ENCODE measurements at places on chromosomes 6 and 20.

DNA sequence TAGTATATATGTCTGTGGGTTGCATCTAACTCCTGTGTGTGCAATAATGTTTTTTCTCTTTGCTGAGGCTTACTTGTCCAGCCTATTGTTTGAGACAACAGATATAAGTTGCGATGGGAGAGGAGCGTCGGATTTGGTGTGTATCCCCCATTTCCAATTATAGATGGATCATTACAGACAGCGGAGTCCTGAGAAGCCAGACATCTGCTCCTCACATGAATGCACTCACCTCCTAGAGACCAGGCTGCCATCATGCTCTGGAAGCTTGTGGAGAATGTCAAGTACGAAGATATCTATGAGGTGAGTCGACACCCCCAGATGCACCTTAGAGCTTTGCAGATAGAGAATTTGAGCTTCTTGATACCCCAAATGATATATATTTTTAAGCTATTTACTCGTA is at the start of gene TFAP2B:
TFAP2B (plus strand) TSS at position 199 of the 400 bp plus-strand sequence; CDS start at position 220, 21 bp downstream.
- no peak for DNase-seq

GRCh38 chr20:6766433-6766832 is 1.1 kb upstream of the BMP2 start:
- no peak for DNase-seq

DNA sequence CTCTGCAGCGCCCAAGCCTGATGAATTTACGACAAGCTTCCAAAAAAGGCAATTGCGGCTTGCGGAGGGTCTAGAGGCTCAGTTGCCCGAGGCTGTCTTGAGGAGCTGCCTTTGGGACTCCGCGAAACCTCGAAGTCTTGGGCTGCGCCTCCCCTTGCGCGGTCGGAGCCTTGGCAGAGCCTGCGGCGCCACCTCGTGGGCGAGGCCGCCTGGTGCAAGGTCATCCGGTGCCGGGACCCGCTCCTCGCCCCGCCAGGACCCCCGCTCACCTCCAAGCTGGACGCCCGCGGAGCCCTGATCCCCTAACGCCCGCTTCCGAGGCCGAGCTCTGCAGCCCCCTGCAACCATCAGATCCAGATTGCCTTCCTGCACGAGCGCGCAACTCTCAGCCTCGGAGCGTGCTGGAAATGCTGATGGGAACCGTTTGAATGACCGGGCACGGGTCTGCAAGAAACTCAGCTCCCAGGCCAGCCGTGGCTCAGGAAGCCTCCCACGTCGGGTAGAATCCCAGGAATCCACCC is 14.9 kb upstream of the FAM210B start:
- no peak for DNase-seq

GRCh38 chr20:22841846-22842245 is 193.3 kb upstream of the SSTR4 start:
- DNase-seq, result no peak

DNA sequence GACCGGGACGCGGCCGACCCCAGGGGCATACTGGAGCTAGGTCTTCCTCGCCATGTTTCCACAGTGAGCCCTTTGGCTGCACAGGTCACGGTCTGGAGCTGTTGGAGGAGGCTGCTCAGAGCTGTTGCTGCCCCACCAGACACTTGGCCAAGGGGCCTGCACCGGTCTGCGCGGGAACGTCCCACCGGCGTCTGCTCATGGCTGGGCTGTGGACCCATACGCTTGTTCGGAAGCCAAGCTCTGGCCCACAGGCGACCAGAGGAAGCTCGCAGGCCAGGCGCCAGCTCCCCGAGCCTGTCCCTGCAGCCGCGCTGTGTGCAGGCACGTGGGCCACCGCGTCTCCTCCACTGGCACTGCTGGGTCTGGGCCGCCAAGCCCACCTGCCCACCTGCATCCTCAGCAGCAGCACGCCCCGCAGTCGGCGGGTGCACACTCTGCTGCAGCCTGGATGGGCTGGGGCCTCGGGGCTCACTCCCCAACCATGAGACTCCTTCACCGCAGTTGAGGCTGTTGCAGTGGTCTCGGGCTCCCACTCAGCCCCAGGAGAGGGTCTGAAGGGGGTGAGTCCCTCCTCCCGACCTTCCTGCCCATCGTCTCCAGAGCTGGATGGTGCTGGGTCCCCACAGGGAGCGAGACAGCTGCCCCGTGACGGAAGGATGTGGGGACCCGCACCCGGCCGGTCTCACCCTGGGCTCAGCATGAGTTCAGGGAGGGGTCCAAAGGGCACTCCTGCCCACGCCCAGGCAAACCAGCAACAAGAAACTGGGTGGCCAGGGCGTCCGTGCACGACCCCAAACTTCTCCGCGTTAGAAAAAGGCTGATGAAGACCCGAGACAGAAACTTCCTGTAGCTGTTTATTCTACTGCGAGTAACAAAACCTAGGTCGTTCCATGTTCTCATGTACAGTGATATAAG is 15.5 kb upstream of the TCFL5 start:
- no peak for DNase-seq

GRCh38 chr6:141634269-141634668 is 498.5 kb upstream of the GJE1 start:
- no peak for DNase-seq

GRCh38 chr6:12555267-12555666 is 161.3 kb upstream of the PHACTR1 start:
- DNase-seq, result no peak

GRCh38 chr20:6135347-6135746 is 12.5 kb upstream of the FERMT1 start:
- no peak for DNase-seq

- no peak for DNase-seq
Observed at GRCh38 chr6:18121580-18122127, 823 bp downstream of the NHLRC1 start.

GRCh38 chr6:89564752-89565427 is 73.7 kb downstream of the LYRM2 start:
- DNase-seq, result no peak

GRCh38 chr20:33296206-33296605 is 13.2 kb downstream of the BPIFB1 start:
- DNase-seq, result no peak

DNA sequence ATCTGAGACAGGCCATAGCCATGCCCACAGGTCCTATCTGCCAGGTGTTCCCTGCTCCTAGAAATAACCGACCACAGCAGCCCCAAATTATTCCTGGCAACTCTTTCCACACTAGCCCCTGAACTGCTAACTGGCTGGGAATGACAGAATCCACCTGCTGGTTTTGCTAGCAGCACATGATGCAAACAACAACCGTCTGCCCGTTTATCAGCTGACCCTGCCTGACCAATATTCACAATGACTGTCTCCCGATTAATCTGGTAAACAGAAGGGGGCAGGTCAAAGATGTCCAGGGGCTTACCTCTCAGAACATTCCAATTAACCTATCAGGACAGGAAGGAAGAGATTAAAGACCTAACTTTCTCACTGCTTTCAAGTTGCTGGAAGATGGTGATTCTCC is 101.5 kb downstream of the NRSN1 start:
- no peak for DNase-seq

GRCh38 chr6:68651011-68651985 is 16.2 kb downstream of the ADGRB3 start:
- DNase-seq, result no peak

- no peak for DNase-seq
Observed at GRCh38 chr20:59498291-59498690, 106.0 kb upstream of the PHACTR3 start.

- no peak for DNase-seq
Observed at GRCh38 chr6:12482386-12483375, 192.5 kb downstream of the EDN1 start.

DNA sequence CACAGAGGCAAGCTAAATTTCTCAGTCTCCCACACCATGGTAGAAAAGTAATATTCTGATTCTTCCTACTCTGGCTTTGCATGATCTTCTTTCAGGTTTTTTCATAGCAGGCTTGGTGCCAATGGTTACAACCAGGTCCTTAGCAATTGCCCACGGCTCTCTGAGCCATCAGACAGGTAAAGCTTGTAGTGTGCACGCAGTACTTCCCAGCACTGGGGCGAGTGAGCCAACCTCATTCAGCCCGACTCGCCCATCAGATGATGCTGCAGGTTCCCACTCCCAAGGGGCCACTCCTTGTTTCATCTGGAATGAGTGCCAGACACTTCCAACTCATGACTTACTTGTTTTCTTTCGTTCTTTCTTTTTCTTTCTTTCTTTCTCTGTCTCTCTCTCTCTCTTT is 78.3 kb downstream of the PERP start:
- no peak for DNase-seq

DNA sequence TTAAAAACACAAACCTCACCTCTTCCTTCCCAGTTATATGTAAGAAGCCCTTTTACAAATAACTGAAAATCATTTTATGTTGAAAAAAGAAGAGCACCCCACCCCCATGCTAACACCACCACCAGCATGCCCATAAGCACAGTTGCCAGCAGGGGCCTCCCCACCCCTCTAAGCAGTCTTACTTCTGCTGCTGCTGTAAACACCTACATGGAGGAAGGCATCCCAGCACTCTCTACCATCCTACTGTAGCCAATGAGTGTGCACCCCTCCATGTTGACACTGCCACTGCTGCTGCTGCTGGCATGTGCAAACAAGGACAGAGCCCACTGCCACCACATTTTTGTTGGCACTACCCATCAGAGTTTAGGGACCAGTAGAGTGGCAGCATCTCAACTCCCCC is 49.6 kb upstream of the PHIP start:
- DNase-seq, result no peak

GRCh38 chr6:24920136-24920535 is 15.6 kb downstream of the RIPOR2 start:
- no peak for DNase-seq

DNA sequence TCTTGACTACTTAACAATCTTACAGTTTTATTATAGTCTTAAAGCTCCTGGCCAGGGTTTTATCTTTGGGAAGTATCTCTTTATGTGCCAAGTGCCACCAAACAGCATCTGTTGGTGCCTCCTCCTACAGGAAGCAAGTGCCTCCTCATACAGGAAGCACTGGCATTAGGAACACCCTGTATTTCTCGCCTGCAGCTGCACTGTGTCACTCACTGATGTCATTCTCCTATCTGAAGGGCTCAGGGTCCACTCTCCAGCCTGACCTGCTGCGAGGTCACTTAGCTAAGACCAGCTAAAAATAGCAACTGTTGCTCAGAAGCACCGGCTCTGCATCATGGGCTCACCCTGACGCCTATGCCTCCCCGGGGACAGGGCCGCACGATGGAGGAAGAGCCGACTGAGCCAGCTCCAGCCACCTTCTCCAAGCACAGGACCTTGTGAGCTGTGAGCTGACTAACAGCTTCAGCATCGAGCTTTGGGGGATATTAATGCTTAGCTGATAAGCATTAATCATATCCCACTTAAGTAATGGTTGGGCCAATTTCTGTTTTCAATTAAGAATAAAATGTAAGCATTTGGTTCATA is 66.3 kb upstream of the CD93 start:
- DNase-seq, result no peak

DNA sequence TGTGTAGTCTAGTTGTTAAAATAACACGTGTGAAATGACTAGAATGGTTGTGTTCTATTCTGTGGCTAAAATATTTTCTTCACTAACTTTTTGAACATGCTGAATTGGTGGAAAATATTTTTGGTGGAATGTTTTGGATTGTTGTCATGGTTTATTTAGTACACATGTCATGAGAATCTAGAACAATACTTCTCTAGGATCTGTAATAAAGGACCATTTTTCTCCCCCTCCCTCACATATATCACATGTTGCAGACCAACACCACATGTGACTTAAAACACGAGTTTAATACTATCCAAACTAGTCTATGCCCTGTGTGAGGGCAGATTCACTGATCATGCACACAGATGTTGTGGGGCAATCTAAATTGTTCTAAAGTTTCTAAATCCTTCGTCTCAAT is 29.2 kb downstream of the FIG4 start:
- DNase-seq, result no peak

- DNase-seq, result no peak
Observed at GRCh38 chr6:30990422-30991086, 7.0 kb downstream of the MUC21 start.

GRCh38 chr20:63318391-63319163 is 25.6 kb downstream of the COL20A1 start:
- peak; percentile 37 for DNase-seq

GRCh38 chr6:39177130-39177529 is 52.1 kb downstream of the KCNK5 start:
- DNase-seq, result no peak

DNA sequence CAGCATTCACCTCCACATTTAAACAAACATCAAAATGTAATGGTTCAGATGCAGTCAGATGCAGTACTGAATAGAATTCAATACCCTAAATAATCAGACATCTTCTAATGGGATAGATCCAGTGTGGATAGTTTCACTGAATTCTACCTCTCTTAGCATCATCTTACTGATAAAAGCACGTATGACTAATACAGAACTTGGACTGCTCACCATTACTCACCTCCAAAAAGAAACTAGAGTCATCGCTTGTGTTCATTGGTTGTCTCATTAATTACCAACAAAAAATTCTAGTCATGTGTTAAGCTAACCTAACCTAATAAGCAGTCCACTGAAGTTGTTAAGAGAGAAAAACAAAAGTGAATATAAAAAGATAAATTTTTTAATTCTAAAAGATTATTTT is 165.9 kb upstream of the IRAK1BP1 start:
- DNase-seq, result no peak

DNA sequence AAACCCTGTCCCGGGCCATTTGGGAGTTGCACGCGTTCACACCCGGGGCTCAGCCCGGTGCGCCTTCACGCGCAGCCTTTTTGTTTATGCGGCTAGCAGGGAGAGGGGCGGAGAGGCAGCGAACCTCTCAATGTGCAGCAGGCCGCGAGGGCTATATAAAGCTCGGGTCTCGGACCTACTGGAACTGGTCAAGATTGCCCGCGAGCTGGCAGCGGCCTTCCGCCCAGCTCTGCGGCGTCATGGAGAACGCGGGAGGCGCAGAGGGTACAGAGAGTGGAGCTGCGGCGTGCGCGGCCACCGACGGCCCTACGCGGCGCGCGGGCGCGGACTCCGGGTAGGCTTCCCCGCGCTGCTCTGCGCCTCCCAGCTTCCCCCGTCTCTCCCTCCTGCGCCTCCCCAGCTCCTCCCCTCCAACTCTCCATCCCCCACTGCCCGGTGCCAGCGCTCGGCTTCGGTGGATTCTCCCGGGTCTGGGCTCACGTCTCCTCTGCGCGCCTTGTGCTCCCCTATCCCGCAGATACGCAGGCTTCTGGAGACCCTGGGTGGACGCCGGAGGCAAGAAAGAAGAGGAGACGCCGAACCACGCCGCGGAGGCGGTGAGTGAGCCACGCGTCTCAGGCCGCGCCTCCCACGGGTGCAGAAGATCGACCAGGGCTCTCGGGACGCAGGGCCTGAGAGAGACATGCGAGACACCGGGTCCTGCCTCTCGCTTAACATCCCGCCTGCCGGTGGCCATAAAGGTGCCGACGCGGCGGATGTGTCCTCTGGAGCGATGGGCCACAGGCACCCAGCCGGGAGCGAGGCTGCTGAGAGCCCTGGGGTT is at the start of gene RIPPLY2:
RIPPLY2 (plus strand) TSS at position 183 of the 823 bp plus-strand sequence; CDS start at position 240, 57 bp downstream.
- DNase-seq, result no peak

- no peak for DNase-seq
Observed at GRCh38 chr20:40887105-40887504, 141.5 kb upstream of the TOP1 start.

GRCh38 chr6:140441256-140441655 is 1066.8 kb upstream of the CITED2 start:
- no peak for DNase-seq

Measured in natural killer cell treated with Interleukin-12 subunit alpha and Interleukin-12 subunit beta and Interleukin-15 and Interleukin-18, amount 100 ng/mL, for 72 hours (primary cell).